ELF-1 (cell line): ENCODE measurements at places on chromosomes 1 and 21.

- no peak for DNase-seq
These were observed 344.0 kb downstream of the CHRM3 start for GRCh38 chr1:239730378-239730777.

GRCh38 chr1:235625340-235625739 is 24.2 kb downstream of the GNG4 start:
- DNase-seq, result no peak

- no peak for DNase-seq
These were observed 52.3 kb downstream of the BCAR3 start for GRCh38 chr1:93629101-93630059.

GRCh38 chr1:81799939-81800694 is 617 bp upstream of the ADGRL2 start:
- DNase-seq, result peak; percentile 91

DNA sequence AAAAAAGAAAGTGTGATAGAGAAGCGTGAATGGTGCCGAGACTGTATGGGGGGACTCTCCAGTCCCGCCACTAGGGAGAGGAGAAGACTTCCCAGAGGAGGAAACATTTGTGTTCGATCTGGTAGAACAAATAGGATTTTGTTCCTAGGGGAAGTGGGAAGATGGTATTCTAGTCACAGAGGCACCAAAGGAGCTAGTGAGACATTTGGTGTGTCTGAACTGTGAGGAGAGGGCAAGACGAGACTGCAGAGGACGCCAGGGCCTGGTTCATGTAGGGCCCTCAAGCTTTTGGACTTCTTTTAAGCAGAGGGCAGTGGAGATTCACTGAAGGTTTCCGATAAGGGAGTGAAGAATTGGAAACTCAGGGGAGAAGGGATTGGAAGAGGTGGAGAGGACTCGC is 2.9 kb downstream of the BTBD19 start:
- DNase-seq, result no peak

DNA sequence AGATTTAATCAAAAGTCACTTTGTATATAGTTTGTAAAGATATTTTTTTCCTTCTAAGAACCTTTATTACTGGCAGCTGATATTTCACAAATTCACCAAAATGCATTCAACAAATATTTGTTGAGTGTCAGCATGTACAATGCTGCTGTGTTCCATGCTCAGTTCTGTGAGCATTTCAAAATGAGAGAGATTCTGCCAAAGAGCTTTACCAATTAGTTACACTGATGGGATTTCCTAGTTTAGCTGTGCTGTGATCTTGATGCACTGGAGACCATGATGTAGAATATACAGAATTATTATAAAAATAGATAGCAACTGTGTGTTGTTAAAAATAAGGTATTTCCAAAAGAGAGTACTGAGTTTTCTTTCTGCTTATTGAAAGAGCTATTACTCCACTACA is 225.6 kb downstream of the BRINP3 start:
- DNase-seq, result no peak

DNA sequence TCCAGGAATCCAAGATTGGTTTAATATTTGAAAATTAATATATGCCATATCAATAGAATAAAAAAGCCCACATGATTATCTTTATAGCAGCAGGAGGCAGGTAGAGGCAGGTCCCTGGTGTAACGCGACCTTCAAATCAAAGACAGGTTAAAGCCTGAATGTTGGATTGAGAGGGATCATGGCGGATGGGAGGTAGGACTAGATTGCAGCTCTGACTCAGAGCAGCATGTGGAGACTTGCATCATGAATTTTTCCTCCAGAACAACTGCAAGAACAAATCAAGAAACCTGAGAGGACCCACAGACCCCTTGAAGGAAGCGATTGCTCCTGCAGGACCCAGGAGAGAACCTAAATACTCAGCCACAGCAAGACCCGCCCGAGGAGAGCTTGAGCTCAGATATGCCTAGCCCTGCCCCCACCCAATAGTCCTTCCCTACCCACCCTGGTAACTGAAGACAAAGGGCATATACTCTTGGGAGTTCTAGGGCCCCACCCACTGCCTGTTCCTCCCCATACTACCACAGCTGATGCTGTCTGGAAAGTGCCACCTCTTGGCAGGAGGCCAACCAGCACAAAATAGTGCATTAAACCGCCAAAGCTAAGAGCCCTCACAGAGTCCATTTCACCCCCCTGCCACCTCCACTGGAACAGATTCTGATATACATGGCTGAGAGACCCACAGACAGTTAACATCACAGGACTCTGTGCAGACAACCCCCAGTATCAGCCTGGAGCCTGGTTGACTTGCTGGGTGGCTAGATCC is 19.5 kb downstream of the S100B start:
- DNase-seq, result no peak

DNA sequence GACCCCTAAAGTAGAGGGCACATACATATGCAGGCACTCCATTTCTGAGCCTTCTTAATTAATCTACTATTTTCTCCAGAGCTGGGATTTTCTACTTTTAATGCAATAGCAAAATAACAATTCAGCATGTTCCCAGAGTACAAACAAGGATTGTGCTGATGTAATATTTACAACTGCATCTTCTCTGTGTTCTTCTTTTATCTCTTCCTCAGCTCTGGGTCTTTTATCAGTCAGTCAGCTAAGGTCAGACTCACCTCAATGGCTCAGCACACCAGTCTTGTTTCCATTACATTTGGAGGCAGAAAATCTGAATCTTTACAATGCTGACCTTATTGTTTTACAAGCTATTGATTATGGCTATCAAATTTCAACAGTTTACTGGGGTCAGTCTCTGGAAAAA is 323.3 kb upstream of the NR5A2 start:
- no peak for DNase-seq

DNA sequence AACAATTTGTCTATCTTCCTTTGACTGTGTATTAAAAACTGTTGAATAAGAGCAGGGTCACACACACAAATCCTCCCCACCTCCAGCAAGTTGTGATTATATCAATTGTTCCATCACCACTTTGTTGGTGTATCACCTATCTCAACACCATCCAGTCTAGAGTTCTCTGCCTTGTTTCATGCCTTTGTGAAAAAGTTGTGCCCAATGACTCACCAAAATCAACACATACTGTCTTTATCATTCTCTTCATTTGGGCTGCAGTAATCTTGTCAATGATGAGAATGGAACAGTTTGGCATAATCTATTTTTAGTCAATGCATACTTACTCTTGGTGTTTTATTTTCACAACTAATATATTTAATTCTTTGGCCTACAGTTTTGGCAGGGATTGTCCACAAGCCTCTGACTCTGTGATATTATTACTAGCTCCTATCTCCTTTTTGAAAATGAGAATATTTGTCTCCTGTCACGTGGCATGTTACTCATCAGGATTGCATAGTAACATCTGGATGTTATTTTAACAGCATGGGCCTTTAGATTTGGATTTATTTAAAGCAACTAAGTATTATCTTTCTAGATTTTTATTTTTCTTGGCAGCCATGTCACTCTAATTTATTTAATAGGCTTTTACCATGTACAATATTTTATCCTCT is 5.1 kb downstream of the C1orf87 start:
- DNase-seq, result no peak

DNA sequence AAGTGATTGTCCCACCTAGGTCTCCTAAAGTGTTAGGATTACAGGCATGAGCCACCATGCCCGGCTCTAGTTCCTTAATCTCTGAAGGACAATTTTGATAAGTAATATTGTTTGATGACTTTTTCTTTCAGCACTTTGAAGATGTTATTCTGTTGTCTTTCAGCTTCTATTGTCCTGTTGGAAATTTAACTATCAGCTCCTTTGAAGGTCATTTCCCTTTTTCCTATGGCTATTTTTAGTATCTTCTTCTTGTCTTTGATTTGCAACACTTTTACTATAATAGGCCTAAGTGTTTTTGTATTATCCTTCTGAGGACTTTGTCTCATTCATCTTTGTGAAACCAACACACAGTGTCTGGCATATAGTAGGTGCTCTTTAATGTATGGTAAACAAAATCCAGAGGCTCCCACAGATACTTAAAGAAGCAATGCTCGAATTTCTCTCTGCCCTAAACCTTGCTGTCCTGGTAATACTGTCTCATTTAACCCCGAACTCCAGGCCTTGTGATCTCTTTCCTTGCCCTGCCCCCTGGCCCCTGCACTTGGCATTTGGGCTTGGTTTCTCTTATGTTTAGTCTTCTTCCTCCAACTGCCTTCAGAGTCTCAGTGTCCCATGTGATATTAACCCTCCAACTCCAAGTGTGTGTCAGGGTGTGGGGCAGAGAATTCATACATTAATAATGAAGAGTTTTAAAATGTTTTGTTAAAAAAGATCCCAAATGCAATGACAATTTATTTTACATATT is 19.0 kb upstream of the AGO1 start:
- DNase-seq, result no peak

DNA sequence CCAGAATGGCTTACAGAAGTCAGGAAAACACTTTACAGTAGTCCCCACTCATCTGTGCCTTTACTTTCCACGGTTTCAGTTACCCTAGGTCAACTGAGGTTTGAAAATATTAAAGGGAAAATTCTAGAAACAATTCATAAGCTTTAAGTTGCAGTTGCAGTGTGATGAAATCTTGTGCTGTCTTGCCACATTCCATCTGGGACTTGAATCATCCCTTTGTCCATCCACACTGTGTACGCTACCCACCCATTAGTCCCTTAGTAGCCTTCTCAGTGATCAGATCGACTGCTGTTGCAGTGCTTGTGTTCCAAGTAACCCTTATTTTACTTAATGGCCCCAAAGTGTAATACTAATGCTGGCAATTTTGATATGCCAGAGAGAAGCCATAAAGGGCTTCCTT is 30.5 kb downstream of the ZCCHC17 start:
- DNase-seq, result no peak

DNA sequence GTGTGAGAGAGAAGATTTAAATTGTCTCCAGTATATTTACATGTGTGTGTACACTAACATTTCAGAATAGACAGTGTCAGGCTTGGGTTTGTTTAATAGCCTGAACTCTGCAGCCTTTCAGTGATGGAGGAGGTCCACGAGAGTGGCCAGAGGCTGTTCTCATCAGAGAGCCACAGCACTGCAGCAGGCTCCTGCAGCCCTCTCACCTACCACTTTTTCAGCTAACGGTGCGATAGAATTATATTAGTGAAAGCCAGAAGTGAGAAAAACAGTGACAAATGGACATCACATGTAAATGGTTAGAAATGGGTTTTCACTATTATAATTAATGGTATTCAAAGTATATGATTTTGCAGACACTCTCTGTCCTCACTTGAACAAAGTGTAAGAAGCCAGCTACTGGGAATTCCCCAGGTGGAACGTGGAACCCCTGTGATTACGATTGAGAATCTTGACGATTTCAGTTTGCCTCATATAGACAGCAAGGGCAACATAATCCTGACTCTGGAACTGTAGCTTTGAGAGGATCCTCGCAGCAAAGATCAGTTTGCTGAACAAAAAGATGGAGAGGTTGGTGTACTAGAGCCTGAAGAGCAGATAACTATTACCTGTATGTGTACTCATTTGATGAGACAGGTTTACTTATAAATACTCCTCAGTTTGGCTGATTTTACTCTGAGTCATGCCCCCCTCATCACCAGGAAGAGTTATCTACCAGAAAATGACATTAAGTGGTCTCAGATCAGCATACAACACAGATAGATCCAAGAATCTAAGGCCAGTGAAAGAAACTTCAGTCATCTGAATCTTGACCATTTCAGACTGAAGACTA is 31.4 kb downstream of the IFI16 start:
- no peak for DNase-seq

- no peak for DNase-seq
These were observed 105.7 kb downstream of the PRDM16 start for GRCh38 chr1:3174487-3175247.
